ENCODE measurements at places on chromosomes 7 and 10.
A peak's percentile ranks its signal among the peaks of the same experiment; 100 is the strongest.

DNA sequence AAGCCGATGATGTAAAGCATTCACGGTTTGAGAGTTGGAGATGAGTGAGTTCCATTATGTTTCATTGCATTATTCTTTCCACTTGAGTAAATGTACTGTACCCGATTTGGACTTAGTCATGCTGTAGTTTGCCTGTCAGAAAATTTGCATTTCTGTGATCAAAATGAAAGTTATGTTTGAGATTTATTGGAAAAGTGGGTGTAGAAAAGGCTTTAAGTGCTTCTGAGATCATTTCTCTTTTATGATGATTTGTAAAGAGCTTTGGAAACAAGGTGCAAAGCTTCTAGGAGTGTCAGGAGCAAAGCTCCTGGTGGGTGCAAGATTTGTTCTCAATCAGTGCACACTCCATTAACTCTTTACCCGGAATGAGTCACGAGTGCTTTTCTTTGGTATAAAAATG is 204.1 kb upstream of the POM121L12 start:
- no peak for DNase-seq

- DNase-seq, result peak; percentile 79
Measured at GRCh38 chr10:26367771-26368170, 70.4 kb upstream of the APBB1IP start.

- DNase-seq, result no peak
Measured at GRCh38 chr7:150950496-150951180, 27.5 kb downstream of the KCNH2 start.

DNA sequence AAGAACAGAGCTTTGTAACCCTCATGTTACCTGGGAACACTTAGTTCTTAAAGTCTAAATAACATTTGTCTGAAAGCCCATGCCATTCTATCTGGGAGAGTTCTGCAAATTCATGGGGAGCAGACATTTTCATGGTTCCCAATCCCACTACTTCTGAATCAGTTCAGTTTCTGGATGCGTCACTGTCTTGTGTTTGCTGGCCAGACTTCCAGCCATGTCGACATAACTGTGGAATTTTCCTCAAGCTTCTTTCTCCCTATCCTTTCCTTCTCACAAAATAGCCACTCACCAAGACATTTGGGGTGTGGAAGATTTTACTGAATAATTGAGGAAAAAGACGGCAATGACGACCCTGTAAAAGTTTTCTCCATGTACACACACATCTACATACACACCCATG is 272.5 kb downstream of the NEBL start:
- no peak for DNase-seq

DNA sequence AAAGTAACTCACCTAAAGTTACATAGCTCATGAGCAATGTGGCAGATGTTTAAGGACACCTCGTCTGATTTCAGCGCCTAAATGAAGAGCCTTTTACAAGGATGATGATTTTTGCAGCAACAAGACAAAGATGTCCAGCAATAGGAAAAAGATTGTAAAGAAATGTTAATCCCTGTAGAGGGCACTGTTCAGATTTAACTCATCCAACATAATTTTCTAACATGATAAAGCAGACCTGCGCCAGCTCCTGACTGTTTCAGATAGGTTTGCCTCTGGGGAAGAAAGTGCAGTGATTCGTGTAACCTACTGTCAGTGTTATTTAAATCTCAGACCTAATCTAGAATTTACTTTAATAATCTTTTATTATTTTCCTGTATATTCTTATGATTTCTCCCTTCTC is 595.2 kb downstream of the AUTS2 start:
- no peak for DNase-seq

- no peak for DNase-seq
Measured at GRCh38 chr7:104845557-104845956, 168.4 kb upstream of the KMT2E start.

DNA sequence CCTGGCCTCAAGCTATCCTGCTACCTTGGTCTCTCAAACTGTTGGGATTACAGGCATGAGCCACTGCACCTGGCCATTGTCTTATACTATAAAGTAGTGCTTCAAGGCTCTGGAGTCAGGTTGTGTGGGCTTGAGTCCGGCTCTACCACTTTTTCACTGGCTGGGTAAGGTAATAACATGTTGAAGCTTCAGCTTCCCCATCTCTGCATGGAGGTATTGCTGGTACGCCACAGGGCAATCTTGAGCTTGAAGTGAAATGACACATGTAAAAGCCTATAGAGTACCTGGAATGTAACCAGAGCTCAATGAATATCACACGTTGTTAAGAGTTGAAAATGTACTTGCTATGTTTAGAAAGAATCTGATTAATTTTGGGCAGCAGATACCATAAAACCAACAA is 120.8 kb downstream of the POU6F2 start:
- DNase-seq, result no peak

DNA sequence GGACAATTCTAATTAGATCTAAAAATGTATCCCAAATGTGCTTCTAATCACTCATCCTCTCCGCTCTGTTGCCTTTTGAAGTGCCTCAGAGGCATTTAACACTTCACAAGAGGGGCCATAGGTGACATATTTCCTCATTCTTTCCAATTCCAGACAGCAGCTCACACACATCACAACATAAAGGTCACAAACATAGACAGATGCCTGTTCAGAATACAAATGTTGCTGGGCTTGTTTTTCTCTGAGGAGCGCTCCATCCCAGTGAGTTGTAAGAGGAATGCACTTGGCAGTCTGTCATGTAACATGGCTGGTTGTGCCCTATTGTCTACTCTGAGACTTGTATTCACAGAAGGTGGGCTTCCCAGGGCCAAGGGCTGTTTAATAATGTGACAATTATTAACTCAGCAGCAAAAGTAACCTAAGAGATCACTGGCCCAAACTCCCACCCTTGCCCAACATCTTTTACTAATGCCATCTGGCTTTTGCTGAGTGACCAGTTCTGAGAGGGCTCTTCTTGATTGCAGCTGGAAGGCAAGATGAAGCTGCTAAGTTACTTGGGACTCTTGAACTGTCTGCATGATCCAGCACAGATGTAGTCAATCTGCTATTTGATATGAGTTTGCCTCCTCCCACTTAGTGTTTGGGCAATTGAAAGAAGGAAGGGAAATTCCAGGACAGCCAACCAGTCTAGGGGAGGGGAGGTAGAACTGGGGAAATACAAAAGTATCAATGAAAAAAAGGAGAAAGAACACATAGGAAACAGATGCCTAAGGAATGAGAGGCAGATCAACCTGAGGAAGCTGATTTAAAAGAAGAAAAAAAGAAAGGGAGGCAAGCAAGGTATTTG is 13.6 kb downstream of the PON2 start:
- DNase-seq, result no peak

DNA sequence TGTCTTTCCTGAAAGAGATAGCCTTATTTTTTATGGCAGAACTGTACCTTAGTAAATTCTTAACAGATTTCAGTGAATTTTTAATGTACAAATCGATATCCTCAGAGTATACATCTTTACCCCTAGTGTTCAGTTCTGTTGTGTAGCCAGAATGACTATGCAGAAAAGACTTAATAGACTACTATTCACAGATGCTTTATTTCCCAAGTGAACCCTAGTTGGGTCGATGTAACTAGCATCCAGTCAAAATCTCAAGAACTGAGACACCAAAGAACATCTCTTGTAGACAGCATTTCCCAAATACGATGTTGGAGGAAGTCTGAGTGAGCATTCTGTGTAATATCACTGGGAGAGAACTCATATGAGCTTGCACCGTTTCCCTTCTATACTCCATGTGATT is 1.5 kb downstream of the AKR1C3 start:
- DNase-seq, result no peak

DNA sequence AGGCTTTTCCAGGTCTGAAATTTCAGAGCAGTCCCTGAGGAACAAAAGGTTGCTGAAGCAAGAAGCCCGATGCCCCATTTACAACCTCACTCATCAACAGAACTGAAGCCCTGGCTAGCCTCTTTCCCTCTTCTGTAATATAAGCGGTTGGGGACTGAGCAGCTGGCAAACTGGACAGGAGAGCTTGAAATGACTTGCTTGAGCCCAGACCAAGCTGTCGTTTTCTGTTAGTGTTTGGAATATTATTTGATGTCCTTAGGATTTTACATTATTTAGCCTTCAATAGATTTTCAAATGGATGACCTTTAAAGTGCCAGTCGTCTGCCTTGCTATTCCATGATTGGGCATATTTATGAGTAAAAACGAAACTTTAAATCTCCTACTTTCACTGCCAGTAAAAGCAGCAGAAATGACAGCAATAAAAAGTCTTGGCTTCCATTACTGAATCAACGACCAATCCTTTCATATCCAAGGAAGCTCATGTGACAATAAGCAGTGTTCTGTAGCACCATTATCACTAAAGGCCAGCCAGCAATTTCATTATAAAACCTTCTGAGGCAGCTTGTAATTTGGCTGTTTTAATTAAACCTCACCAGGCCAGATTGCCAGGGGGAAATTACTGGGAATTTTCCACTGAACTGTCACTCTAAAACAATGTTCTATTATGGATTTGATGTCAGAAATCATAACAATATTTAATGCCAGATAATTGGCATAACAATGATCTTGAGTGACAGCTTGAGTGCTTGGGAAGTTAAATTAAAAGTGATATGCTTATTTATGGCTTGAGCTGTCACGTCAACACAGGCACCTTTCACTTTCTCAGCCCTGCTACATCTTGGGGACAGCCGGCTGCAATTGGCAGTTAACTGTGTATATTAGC is 85.9 kb downstream of the LSMEM1 start:
- DNase-seq, result no peak

- DNase-seq, result no peak
Measured at GRCh38 chr7:95539426-95539825, 53.7 kb downstream of the ASB4 start.

GRCh38 chr7:146655928-146656797 is 539.6 kb downstream of the CNTNAP2 start:
- DNase-seq, result no peak

DNA sequence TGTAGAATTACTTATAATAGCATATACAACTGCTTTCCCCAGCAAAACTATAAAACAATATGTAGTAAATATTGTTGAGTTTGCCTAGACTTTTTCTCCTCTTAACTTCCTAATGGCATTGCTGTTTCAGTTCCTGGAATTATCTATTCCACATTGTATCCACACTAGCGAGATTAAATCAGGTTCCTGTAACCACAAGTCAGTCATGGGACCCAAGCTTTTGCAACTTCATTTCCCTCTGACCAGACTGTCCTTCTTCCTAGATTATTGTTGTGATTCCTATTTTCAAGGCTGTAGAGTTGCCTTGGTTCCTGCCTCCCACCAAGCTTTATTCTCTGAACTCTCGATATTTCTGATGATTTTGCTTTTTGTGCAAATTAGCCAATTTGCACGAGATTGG is 173.3 kb upstream of the ZNF804B start:
- DNase-seq, result no peak

- no peak for DNase-seq
Measured at GRCh38 chr7:20102982-20103381, 114.2 kb downstream of the MACC1 start.
